DMS 273 treated with DMSO at 0.1 percent for 48 hours (cell line): ENCODE measurements at places on chromosomes 6 and 20.

- no peak for DNase-seq
These were observed 391.6 kb downstream of the PLCB1 start for GRCh38 chr20:8523684-8524083.

GRCh38 chr20:9235518-9235917 is 166.6 kb downstream of the PLCB4 start:
- DNase-seq: no peak

- no peak for DNase-seq
These were observed 563.1 kb upstream of the JARID2 start for GRCh38 chr6:14682812-14683211.

DNA sequence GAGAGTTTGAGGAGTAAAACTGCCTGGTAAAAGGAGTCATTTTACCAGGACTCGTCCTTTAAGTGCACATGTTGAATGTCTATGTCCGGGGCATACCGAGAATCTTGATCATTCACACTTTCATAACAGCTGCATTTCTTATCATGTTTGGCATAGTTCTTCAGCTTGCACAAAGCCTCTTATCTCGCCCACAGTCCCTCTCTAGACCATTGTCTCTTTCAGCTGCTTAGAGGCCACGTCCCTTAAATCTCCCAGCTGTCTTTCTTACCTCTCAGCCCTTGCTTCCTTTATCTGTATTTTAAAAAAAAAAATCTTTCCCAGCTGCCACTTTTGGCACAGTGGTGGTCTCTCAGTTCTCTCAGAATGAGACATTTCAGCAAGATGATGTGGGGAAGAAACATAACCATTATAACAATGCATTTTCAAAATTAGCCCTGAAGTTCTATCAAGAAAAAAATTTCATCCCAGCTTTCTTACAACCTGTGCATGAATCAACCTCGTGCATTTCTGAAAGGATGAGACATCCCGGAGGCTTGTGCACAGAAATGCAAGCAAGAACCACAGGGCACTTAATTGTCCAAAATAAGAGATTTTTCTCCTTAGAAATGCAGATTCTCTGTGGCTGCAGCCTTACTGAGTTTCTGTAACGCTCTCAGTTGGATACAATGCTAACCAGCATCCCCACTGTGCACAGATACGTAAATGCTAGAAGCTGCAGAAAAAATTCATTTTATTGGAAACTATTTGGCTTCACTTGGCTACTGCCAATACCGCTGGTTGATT is 24.2 kb downstream of the RBM24 start:
- DNase-seq: no peak

- no peak for DNase-seq
These were observed 114.5 kb downstream of the INSM1 start for GRCh38 chr20:20482453-20482852.

DNA sequence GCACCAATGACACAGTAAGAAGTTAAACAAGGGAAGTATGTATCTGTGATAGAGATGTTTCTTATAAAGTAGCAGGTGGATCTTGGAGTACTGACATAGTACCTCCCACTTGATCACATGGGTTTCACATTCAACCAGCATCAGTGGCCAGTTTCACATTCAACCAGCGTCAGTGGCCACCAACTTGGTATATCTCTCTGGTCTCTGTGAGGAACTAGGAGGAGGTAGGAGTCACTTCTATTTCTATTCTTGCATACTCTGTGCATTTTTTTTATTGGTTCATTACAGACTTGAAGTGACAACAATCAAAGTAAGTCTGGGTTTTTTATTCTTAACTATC is 200.3 kb upstream of the SIM1 start:
- no peak for DNase-seq

DNA sequence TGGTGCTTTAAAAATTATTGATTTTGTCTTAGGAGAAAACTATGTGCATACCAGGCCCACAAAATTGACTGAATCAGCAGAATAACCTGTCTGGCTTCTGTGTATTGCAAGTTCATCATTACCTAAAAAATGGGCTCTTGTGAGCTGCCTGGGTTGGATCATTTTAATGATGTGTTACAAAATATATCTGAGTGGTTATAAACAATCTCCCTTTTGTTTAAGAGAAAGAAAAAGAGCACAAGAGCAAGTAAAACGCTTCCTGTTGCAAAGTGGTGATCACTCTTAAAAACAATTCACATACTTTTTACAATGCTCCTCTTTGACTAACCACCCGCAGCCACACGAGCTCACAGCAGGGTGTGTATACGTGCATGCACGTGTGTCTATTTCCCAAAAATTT is 335.1 kb downstream of the HDGFL1 start:
- DNase-seq: no peak

GRCh38 chr6:169954977-169955376 is 203.6 kb downstream of the ERMARD start:
- no peak for DNase-seq

DNA sequence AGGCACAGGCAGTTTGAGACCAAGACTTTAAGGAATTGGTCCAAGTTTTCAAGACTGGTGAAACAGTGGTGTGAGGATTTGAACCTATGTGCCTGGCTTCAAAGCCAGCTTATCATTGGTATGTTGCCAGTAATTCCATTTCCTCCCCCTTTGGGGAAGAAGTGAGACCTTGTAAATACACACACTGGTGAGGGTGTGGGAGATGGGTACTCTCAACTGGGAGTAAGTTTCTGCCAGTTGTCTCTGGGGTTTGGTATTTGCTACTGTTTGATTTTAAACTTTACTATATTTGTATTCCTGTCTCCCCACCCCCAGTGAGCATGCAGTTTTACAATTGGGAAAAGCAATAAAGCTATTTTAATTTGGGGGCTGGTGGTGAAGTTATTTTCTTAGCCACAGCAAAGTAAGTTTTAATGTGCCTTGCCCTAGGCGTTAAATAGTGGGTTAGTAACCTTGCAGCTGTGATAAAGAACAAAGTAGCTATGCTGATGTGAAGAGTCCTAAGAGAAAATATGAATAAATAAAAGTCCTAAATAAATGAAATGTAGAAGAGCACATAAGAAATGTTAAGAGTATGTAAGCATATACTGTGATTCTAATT is 31.0 kb downstream of the SNX9 start:
- DNase-seq: no peak

DNA sequence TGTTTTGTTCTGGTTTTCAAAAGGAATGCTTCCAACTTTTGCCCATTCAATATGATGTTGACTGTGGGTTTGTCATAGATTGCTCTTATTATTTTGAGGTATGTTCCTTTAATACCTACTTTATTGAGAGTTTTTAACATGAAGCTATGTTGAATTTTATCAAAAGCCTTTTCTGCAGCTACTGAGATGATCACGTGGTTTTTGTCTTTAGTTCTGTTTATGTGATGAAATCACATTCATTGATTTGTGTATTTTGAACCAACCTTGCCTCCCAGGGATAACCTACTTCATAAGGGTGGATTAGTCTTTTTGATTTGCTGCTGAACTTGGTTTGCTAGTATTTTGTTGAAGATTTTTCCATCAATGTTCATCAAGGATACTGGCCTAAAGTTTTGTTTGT is 92.7 kb upstream of the TCF21 start:
- no peak for DNase-seq

DNA sequence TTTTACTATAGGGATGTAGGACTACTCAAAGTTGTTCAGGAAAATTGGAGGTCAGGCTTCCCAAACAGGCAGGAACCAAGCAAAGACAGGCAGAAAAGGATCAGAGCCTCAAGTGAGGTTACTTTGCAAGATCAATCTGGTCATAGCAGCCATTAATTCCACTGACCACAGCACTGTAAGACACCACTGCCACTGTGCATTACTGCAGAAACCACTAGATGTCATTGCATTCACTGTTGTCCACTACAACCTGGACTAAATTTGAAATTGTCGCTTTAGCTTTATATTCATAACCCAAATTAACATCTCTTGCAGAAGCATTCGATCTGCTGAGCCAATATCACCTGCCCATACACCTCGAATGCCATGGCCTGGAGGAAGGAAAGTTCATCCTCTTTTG is 126.9 kb upstream of the UFL1 start:
- DNase-seq: no peak
